ENCODE measurements at places on chromosomes 11 and 22.

GRCh38 chr11:75913984-75914383, 99.0 kb downstream of the UVRAG start:
- no peak for DNase-seq

- no peak for DNase-seq
These were observed 28.1 kb downstream of the MTMR2 start for GRCh38 chr11:95895815-95896214.

- no peak for DNase-seq
These were observed 4220.0 kb upstream of the OR11H1 start for GRCh38 chr22:11307998-11308397.

DNA sequence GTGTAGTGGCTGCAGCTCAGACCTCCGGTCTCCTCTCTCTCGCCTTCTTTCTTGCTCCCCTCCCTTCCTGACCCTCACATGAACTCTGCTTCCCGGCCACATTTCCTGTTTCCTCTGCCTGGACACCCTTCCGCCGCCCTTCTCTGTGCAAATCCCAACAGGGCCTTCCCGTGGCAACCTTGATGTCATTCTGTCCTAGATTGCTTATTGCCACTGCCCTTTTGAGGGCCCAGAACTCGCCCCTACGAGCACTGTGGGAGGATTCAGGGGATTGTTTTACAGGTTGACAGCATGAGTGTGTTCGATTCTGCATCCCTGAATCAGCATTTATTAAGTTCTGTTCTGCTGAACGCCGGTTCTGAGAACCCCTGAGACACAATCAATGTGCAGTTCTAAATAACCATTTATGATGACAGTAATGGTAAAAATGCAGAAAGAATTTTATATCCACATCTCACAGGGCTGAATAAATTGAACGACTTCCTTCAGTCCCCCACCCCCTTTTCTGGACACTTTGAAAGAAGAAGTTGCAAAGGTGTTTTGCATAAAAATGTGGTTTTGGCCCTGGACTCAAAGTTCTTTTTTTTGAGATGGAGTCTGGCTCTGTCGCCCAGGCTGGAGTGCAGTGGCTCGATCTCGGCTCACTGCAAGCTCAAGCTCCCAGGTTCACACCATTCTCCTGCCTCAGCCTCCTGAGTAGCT, 6.4 kb downstream of the BATF2 start:
- no peak for DNase-seq

DNA sequence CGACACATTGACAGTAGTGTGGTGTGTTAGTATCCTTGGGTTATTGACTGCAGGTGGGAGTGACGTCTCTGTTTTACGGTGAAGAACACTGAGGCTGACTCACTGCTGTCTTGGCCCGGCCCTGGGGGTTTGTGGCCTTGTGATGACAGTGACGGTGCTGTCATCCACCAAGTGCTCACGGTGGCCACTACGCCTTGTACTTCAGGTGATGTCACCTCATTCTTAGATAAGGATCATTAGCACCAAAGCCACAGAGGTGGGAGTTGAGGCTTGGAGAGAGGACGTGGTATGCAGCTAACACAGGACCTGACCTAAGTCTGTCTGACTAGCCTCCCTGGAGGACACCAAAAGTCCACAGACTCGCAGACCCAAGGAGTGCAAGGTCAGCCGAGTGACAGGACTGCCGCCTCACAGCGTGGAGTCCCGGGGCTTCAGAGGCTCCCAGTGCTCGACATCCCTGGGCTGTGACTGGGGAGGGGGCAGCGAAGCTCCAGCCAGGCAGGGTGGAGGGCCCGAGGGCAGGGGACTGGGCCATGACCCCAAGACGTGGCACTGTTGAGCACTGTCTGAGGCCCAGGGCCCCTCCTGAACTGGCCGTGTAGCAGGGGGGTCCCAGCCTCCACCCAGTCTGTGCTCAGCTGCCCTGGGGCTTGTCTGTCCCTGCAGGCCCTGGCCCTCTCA, 56.5 kb downstream of the NAT10 start:
- DNase-seq, result no peak

- peak; percentile 84 for DNase-seq
These were observed 841 bp downstream of the RIC8A start for GRCh38 chr11:208181-208916.

- DNase-seq, result peak; percentile 61
These were observed 18.3 kb downstream of the PRSS23 start for GRCh38 chr11:86818462-86819192.

DNA sequence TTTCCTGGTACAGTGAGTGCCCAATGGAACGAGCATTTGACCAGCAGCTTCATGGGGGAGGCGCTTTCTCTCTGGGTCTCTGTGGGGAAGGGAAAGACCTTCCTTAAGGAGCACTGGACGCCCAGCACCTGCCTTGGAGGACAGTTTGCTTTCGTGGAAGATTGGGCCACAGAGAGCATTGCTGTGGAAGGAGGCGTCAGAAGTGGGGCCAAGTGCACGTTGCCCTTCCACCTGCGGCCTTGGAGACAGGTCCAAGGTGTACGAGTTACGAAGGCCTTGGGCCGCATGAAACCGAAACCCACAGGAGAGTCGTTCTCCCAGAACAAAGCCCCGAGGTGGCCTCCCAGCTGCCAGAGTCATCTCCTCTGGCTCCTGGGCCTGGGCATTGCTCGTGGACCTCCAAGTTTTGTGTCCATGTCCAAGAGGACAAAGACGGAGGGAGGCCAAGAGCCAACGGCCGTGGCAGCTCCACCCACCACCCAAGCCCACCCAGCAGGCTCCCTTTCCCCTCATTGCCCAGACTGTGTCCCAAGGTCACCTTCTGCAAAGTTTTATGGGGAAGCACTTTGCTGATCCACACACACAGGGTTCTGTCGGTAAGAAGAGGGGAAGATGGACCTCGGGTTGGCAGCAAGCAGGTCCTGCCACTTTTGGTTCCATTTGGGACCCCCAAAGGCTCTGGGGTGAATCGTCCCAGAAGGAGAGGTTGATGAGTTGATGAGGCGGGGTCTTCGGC, 5.8 kb upstream of the NLRP6 start:
- no peak for DNase-seq

DNA sequence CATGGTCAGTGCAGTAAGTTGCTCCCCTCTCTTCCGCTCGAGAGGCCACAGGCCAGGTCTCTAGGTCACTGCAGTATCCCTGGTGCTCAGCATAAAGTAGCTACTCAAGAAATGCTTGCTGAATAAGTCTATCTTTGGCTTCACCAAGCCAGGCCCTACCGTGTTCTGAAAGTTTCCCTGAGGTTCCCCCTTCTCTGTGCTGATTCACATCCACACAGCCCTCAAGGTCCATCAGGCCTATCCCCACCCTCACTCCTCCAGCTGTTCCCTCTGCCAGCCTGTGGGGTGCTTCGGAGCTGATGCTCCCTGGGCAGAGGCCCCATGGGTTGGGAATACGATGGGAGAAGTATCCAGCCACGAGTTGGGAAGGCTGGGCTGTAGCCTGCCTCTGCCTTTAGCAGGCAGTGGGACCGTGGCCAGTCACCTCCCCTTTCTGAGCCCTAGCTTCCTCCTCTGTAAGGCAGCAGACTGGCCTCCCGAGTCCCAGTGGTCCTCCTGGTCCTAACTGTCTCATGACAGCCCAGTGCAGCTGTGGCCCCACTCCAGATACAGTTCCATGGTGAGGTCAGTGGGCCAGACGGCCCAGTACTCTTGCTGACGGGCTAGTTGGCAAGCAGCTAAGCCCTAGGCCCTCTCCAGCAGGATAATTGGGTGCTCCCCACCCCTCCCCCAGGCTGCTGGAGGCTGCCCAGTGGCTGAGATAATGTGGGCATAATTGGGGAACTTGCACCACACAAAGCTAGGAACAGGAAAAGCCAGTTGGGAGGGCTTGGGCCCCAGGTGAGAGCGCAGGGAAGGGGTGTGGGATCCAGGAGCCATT, 48.2 kb downstream of the NECTIN1 start:
- no peak for DNase-seq

- DNase-seq, result peak; percentile 43
These were observed 13.9 kb downstream of the RTN4RL2 start for GRCh38 chr11:57474017-57474802.

DNA sequence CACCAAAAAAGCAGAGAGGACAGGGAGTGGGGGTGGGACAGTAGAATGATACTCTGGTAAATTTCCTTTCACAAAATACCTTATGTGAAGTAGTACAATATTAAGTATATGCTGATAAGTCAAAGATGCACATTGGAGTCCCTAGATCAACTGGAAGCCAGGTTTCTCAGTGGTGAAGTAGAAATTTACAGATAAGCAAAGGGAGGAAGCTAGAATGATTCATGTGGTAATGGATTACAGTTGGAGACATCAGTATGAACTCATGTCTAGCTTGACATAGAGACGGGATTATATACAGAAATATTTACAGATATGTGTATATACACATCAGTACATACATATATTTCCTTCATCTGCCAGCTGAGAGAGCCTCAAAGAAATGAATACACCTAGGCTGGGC, 21.5 kb downstream of the PLEKHB1 start:
- no peak for DNase-seq

- peak; percentile 20 for DNase-seq
These were observed 61.5 kb upstream of the EED start for GRCh38 chr11:86182976-86183584.

GRCh38 chr11:1752907-1753228, 2.5 kb upstream of the IFITM10 start:
- no peak for DNase-seq

DNA sequence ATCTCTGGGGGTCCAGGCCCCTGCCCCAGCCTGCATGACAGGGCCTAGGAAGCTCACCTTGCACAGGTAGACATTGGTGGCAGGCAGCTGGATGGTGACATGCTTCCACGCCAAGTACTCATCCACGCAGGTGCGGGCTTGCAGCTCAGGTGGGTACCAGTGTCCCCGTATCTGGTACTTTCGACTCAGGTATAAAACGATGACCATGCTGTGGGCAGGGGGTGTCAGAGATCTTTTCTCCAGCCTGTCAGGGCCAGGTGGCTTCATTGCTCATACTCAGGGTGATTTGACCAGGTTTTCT, 1.6 kb upstream of the GSTT4 start:
- DNase-seq, result no peak

DNA sequence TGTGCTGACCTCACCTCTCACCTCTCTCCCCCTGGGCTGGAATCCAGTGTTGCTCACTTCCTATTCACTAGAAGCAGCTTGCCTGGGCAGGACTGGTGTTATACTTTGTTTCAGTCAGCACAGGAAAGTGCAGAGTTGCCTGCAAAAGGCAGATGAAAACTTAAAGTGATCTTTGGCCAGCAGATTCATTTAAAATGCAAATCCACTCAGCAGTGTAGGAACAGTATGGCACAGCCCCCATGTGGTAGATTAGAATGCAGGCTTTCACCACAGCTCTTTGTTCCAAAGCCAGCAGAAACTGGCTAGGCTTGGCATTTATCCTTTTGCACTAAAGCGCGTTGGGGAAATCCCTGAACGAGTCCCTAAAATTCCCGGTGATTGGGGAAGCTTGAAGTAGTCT, 301.2 kb downstream of the OR4C45 start:
- no peak for DNase-seq

- DNase-seq, result no peak
These were observed 7.2 kb downstream of the MRGPRF start for GRCh38 chr11:69005631-69006368.

GRCh38 chr11:59423835-59424234, 2.4 kb downstream of the OR5A2 start:
- no peak for DNase-seq

- DNase-seq, result no peak
These were observed 39.2 kb upstream of the KLHL35 start for GRCh38 chr11:75472081-75472732.

- DNase-seq, result peak; percentile 31
These were observed 60.7 kb downstream of the TTC17 start for GRCh38 chr11:43419460-43419859.

GRCh38 chr11:27699926-27700350, 317 bp downstream of the BDNF start:
- DNase-seq, result no peak

GRCh38 chr11:76891793-76892192, 31.1 kb downstream of the ACER3 start:
- no peak for DNase-seq

GRCh38 chr22:24695561-24696511, 78.7 kb downstream of the PIWIL3 start:
- no peak for DNase-seq

GRCh38 chr22:31538815-31539214, 42.5 kb downstream of the SFI1 start:
- DNase-seq, result no peak

- DNase-seq, result no peak
These were observed 161.7 kb downstream of the ATG16L2 start for GRCh38 chr11:72975778-72976521.

DNA sequence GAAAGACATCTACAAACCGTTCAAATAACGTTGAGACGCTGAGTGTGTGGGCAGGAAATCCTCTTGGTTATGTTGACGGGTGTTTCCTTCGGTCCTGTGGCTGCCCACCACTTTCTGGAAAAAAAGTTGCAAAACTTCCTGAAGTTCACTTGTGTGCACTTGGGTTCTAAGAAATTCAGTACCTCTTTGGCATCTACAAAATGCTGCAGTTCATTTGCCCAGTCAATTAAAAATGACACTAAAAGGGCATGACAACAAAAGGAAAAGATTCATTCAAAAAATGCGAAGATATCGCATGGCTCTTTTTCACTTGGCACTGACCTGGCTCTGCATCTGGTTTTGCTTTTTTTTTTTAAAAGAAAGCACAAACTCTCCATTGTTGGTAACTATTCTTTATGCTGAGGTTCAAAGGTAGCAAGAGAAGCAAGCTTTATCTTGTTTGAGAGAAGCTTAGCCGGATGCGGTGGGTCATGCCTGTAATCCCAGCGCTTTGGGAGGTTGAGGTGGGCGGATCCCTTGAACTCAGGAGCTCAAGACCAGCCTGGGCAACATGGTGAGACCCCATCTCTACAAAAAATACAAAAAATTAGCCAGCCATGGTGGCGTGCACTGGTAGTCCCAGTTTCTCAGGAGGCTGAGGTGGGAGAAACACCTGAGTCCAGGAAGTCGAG, 10.6 kb upstream of the XBP1 start:
- DNase-seq, result peak; percentile 55

DNA sequence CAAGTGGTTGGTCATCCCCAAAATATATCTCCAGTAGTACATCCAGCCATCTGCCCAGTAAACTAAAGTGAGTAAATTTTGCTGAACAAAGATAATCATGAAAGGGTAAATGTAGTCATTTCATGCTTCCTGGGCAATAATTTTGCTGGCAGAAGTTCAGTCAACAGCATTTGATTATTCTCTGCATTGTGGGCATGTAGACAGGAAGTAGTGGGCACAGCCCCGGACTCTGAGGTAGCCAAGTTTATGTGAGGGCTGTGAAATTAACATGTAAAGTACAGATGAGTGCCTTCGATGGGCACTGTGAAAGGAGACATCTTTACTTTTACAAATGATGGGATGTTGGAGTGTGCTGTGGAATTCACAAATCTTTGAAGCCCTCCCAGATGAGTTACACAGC, 312.2 kb upstream of the MTNR1B start:
- no peak for DNase-seq

GRCh38 chr11:62715150-62716130, 8.0 kb downstream of the GNG3 start:
- DNase-seq, result no peak

DNA sequence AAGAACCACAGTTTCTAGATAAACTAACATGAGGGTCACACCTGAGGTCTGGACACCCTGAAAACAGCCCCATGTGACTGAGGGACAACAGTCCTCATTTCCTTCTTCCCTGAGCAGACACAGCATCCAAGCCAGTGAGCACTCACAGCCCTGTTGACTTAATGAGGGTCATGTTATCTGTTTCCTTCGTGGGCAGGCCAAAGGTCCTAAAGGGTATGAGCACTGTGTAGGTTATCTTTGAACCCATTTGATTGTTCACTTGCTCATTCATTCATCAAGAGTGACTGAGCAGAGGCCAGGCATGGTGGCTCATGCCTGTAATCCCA, 170.7 kb upstream of the B3GAT1 start:
- DNase-seq, result no peak

GRCh38 chr22:30511911-30512310, 6.4 kb upstream of the SEC14L4 start:
- DNase-seq, result no peak

GRCh38 chr11:14698771-14699170, 55.2 kb downstream of the PDE3B start:
- DNase-seq, result no peak
